Central memory CD8-positive, alpha-beta T cell (primary cell): ENCODE measurements at places on chromosomes 3 and 15.
A peak's percentile ranks its signal among the peaks of the same experiment; 100 is the strongest.

DNA sequence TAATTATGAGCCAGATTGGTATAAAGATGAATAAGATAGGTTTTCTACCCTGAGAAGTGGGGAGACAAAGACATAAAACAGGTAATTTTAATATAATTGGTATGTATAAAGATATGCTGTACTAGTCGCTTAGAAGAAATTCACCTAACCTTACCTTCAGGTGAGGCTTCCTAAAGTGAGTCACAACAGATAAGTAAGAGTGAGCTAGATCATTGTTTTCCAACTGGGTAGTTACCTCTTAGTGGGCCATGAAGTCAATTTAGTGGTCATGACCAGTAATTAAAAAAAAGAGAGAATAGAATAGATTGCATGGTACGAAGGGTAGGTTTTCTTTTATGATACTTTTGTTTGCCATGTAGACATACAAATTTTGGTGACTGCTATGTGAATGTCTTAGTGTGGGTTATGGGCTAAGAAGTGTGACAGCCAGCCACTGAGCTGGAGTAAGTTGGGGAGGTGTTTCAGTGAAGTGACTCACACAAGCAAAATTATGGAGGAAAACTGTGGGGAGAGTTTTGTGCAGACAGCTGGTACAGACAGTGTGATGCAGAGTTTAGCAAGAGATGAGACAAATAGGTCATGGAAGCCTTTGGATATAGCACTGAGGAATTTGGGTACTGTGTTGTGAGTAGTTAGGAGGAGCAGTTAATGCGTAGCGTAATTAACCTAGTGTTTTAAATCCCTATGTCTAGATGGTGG, 8.2 kb downstream of the TRNT1 start:
- no peak for DNase-seq

GRCh38 chr3:39108200-39108710, 775 bp downstream of the TTC21A start:
- peak; percentile 49 for DNase-seq

DNA sequence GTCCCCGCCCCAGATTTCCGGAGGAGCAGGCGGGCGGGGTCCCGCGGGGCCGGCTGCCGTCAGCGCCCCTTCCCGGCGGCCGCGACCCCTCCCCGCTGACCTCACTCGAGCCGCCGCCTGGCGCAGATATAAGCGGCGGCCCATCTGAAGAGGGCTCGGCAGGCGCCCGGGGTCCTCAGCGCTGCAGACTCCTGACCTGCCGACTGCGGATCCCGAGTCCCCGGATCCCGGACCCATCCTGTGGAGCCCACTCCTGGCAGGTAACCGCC, at the start of gene TRH:
Gene TRH (plus strand): TSS at position 157 of the 269 bp plus-strand sequence. CDS start 1,097 bp downstream, outside the sequence.
- DNase-seq, result no peak

- DNase-seq, result no peak
Observed at GRCh38 chr3:117710501-117710900, 1000.9 kb downstream of the TUSC7 start.

GRCh38 chr3:88410259-88410658, 260.5 kb downstream of the C3orf38 start:
- no peak for DNase-seq

DNA sequence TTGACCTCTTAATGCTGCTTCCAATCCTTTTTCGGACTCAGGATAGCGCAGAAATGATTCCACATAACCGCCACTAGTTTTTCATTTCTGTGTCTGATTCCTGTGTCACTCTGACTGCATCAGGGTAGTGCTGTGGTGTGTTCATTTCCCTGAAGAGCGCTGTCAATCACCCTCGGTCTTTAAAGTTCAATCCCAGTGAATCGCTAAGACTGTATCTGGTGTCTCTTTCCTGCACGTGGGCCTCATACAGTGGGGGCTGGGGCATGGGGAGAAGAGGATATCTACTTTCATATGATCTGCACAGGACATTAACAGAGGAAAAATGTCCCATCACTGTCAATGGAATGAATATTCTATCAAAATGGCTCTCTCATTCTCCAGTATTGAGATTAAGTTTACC, 32.9 kb upstream of the BNIP2 start:
- no peak for DNase-seq

DNA sequence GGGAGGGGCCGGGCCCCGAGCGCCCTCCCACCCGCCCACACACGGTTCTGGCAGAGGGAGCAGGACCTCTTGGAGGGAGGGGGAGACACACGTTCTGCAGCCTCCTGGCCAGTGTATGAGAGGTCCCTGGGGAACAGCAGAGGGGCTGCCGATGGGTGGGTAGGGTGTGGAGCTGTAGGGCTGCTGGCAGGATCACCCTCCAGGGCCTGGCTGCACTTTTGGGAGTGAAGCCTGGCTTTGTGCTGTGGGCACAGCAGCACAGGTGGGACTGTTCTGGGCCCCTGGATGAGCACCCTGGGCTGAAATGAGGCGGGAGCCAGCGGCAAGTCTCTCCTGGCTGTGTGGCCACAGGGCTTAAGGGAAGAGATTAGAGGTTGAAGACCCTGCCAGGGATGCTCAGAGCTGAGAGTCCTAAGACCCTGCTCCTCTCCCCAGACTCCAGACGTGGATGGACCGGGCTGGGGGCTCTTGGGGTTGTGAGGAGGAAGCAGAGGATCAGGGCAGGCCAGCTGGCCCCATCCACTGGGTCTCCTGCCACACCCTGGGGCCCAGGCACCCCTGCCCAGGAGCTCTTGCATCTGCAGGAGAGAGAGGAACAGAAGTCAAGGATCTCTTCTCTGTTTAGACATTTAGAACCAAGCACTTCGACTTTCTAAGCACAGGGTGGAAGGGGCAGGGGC, 45.2 kb downstream of the RGMA start:
- DNase-seq, result no peak

DNA sequence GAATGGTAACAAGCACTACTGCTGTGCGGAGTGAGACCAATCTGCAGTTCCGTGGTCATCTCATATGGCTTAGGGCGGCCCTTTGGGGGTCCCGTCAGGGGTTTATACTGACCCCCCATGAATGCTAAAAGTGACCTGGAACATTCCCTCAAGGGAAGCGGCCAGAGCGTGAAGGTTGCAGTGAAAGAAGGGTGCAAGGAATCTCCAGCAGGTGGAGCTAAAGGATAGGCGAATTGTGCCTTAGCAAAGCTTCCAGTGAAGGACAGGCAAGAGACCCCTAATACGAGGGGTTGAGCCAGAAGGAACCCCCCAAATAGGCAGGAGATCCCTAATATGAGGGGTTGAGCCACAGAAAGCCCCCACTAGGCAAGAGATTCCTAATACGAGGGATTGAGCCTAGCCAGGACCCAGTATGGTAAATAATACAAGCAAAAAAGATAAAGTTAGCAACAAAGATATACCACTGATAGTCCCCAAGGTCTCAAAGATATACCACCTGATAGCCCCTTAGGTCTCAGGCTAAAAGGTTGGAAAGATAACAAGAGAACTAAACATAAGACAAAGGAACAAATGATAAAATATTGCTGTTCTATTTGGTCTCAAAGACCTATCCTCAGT, 32.8 kb downstream of the ZNF589 start:
- peak; percentile 34 for DNase-seq
